ENCODE measurements at places on chromosomes 16 and 17.
A peak's percentile ranks its signal among the peaks of the same experiment; 100 is the strongest.

DNA sequence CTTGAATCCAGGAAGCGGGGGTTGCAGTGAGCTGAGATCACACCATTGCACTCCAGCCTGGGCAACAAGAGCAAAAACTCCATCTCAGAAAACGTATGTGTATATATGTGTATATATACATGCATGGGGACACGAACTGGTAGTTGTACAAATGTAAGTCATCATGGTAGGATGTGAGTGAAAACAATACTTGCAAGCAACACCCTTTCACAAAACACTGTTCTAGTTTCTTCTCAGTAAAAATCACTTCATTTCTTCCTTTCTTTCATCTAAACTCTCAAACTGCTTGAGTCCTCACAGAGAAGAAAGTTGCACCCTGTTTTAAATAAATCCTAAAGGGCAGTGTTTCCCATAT is 51.8 kb downstream of the METTL16 start:
- no peak for DNase-seq

GRCh38 chr16:87780385-87780989 is 14.7 kb upstream of the KLHDC4 start:
- peak; percentile 47 for DNase-seq

- no peak for DNase-seq
These were observed 33.4 kb upstream of the PIK3R6 start for GRCh38 chr17:8900626-8901585.

- DNase-seq = no peak
These were observed 2.1 kb downstream of the RAB40C start for GRCh38 chr16:591892-592517.

DNA sequence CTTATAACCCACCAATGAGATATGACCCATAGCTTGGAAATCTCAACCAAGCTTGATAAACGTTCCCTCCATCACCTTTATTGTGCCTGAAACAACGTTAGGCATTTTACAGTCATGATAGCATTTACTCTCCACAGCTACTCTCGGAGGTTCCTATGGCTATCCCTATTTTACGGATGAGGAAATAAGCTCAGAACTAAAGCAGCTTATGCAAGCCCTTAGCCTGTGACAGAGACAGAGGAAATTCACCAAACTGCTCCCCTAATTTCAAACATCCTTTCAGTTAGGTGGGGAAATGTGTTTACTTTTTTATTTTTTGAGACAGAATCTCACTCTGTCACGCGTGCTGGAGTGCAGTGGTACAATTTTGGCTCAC is 18.7 kb downstream of the DCUN1D3 start:
- no peak for DNase-seq
